GM04503 (cell line): ENCODE measurements at places on chromosomes 4 and X.
A peak's percentile ranks its signal among the peaks of the same experiment; 100 is the strongest.

GRCh38 chr4:25727711-25728493 is 72.3 kb downstream of the SLC34A2 start:
- DNase-seq: no peak

- DNase-seq: no peak
Measured at GRCh38 chr4:40395908-40396793, 61.0 kb downstream of the CHRNA9 start.

DNA sequence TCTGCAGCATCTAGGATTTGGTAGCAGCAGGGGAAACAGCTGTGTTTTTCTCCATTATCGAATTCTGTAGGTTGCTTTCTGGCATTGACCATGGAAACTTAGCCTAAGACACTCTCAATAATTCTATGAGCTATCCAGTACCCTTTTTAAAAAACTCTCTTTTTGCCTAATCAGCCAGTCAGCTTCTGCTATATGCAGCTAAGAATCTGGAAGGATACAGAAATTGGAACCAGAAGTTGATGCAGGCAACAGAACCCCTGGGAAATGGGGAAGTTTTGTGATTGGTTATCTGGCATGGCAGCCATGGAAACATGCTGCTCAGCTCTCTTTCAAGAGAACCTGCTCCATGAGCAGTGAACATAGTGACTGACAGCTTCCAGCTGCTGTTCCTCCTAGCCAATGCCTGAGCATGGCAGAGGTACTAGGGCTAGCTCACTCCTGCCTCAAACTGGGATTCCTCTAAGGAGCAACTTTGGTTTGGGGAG is 417.6 kb upstream of the MAOA start:
- no peak for DNase-seq

GRCh38 chr4:144181391-144181790 is 40.9 kb upstream of the GYPA start:
- no peak for DNase-seq

DNA sequence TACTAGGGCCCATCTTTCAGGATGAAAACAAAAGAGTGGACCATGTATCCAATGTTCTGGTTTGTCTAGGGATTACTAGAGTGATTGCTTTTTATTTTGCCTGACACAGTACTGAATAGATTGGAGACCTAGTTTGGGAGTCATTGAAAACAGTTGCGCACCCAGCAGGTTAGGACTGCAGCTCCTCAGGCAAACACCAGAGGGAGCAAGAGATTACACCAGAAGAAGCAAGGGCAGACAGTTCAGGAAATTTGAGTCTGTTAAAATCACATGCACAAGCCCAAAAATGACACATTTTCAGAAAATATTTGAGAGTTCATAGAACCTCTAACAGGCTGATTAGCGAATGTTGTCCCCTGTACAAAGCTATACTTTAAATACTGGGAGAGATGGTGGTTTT is 55.6 kb downstream of the CYLC1 start:
- DNase-seq: no peak

DNA sequence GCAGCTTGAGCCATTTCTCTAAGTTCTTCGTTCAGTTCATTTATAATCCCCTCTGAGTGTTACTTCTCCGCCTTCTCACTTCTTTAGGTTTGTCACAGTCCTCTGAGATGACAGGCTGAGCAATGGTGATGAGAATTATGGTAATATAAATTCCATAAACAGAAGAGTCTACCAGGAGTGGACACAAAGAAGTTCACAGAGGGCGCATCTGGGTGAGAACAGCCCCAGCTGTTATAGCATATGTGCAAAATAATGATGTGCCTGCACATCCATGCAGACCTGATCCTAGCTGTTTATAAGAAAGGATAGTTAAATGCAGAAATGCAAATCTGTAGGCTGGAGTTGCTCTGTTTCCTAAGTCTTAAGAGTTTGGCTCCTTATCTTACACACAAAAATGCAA is 377.5 kb downstream of the KCNIP4 start:
- no peak for DNase-seq

GRCh38 chr4:25378437-25378743 is 1.3 kb downstream of the ANAPC4 start:
- DNase-seq: no peak

- no peak for DNase-seq
Measured at GRCh38 chr4:13543839-13544605, at the start of gene NKX3-2. Gene NKX3-2 (minus strand): TSS chr4:13544508. CDS start chr4:13544414, 94 bp downstream.

DNA sequence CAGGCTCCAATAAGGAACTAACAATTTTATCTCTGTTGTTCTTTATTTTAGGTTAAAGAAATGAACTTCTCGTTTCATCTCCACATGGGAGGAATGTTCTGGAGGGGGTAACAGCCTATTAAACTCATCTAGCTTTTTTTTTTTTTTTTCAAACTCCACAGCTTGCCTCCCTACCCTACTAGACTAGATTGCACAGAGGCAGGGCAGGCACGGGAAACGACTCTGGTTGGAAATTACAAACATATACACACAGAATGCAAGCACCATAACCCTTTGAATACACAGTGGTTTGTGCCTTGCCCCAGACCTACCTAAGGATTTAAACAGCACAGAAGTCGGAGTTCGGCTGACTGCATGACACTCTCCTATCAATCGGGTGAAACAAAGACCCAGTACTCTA is 2.7 kb downstream of the MECP2 start:
- no peak for DNase-seq

- no peak for DNase-seq
Measured at GRCh38 chr4:11397819-11398610, 30.7 kb downstream of the HS3ST1 start.

- no peak for DNase-seq
Measured at GRCh38 chr4:7788694-7789425, 150.8 kb downstream of the AFAP1 start.

- DNase-seq: no peak
Measured at GRCh38 chrX:120293015-120293414, 18.2 kb downstream of the TMEM255A start.

GRCh38 chrX:106902684-106903083 is 457 bp downstream of the RIPPLY1 start:
- no peak for DNase-seq

- DNase-seq: no peak
Measured at GRCh38 chrX:67207912-67208311, 335.9 kb upstream of the AR start.

DNA sequence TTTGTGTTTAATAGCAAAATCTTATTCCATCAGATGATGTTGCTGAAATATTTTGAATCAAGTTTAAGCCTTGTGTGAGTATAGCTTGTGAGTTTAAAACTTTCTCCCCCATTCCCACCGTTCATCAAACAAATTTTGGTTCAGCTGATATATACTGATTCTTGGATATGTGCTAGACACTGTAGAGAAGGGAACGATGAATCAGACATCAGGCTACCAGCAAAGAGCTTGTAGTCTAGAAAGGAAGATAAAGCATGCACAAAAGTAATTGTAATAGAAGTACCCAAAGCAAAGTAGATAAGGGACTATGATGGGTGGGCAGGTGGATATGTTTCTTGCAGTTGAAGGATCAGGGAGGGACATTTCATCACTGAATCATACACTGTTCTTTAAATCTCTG is 131.9 kb downstream of the AKAP4 start:
- DNase-seq: no peak

DNA sequence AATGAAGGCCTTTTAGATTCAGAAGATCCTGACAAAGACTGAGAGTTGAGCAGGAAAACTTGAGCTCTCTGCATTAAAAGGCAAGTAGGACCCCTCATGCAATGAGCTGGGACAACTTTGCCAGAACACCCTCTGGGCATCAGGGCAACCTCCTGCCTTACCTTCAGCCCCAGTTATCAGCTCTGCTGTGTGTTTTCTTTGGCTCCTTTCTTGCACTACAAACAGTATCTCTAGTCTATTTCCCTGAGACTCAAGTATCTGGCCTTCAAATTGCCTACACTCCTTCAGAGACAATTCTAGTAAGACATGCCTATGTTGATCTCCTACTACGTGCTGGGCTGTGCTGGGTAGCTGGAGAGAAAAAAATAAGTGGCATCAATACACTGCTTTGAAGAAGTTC is 192.2 kb downstream of the MID1IP1 start:
- DNase-seq: no peak

DNA sequence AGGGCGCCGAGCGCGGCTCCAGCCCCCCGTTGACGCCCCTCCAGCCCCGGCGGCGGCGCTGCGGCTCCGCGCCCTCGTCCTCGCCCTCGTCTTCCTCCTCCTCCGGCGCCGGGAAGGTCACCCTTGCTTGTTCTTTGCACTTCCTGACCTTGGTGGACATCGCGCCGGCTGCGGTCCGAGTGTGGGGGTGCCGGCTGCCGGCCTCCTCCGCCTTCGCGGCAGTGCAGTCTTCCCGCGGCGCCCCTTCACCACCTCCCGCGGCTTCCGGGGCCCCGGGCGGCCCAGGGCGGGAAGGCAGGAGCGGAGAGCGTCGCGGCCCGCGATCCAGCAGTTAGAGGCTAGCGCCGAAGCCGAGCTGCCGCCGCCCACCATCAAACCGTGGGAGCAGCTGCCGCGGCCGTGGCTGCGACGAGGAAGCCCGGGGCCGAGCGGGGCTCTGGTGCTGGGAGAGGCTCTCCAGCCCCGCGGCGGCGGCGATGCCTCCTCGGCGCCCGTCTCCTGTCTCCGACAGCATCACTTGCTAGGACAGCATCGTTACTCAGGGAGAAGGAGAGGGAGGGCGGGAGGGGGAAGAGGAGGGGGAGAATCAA is at the start of gene TRPC3:
TSS of gene TRPC3 (minus strand) at position 540 of the 590 bp plus-strand sequence. CDS start at position 160, 380 bp downstream.
- DNase-seq: no peak

GRCh38 chr4:93529692-93530372 is 298.7 kb upstream of the ATOH1 start:
- DNase-seq: no peak

GRCh38 chr4:152289941-152290340 is 246.0 kb downstream of the FBXW7 start:
- peak; percentile 1 for DNase-seq

GRCh38 chr4:175308236-175308635 is 390.1 kb downstream of the ADAM29 start:
- no peak for DNase-seq

GRCh38 chr4:76498550-76498949 is 63.5 kb downstream of the SHROOM3 start:
- DNase-seq: no peak

DNA sequence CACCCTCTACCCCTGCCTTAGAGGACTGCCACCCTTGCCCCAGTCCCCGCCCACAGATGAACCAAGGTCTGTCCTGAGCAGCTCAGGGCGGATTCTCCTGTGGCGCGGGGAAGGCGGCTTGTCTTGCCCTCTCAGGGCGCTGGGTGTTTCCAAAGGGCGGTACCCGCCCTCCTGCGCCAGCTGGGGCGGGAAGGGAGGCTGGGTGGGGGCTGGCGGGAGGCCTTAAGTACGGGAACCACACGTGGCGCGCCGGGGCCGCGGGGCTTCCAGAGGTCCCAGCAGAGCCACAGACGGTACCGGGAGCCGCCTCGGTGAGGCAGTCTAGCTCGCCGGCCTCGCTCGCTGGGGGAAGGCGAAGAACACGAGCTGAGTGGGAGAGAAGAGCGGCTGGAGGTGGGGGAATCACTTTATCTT is 361.1 kb downstream of the MID1IP1 start:
- DNase-seq: no peak

- no peak for DNase-seq
Measured at GRCh38 chr4:75243570-75243969, 270.6 kb downstream of the RCHY1 start.

DNA sequence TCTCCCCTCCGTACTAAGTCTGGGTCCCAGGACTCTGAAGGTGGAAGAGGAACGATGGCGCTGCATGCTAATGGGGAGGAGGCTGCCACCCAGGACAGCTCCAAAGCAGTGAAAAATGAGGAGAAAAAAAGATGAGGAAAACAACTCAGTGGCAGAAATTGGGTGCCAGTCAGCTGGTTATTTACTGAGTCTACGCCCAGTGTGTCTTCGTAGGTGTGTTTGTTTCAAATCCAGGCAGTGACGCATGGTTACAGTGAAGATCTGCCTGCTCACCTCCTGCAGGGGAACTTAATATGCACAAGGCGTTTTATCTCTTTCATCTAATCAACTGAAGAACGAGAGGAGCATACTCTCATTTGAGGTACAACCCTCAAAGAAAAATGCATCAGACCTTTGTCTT is 70.9 kb upstream of the FBXW7 start:
- no peak for DNase-seq

DNA sequence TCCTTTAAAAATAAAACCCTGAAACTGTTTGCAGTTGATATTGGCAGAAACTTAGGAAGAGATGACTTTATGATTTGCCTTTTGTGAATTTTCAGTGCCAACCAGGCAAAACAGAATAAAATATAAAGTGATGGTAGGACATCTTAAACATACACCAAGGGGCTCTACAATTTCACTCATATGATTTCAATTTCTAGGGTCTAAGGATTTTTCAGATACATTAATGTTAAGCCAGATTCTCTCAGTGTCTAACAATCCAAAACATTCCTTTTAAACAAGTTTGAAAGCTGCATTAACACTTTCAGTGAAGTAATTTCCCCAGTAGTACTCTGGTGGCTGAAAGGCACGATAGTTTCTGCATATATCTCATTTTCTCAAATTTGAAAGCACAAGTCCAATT is 1262.0 kb upstream of the ADGRL3 start:
- DNase-seq: no peak

DNA sequence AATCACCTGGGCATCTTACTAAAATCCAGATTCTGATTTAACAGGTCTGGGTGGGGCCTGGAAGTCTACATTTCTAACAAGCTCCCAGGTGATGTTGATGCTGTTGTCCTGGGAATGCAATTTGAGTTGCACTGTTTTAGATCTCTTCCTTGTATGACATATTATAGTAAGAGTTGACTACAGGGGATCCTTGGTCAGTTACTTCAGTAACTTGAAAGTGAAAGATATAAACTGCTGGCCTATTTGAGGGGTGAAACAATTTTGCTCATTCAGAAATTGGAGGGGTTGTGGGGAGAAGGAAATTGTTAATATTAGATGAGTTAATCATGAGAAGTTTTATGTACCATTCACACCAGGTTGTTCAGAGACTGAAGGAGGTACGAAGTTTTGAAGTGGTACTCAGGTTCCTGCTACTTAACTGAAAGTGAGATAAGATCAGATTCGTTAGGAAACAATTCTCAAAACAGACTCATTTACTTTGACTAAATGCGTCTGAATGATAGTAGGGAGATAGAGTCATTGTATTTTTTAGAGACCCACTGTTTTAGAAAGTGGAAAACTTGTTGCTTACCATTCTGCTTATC is 12.5 kb downstream of the SH2D1A start:
- no peak for DNase-seq

- no peak for DNase-seq
Measured at GRCh38 chr4:20882500-20882899, 182.2 kb downstream of the PACRGL start.
